ENCODE measurements at places on chromosomes 7 and 10.

DNA sequence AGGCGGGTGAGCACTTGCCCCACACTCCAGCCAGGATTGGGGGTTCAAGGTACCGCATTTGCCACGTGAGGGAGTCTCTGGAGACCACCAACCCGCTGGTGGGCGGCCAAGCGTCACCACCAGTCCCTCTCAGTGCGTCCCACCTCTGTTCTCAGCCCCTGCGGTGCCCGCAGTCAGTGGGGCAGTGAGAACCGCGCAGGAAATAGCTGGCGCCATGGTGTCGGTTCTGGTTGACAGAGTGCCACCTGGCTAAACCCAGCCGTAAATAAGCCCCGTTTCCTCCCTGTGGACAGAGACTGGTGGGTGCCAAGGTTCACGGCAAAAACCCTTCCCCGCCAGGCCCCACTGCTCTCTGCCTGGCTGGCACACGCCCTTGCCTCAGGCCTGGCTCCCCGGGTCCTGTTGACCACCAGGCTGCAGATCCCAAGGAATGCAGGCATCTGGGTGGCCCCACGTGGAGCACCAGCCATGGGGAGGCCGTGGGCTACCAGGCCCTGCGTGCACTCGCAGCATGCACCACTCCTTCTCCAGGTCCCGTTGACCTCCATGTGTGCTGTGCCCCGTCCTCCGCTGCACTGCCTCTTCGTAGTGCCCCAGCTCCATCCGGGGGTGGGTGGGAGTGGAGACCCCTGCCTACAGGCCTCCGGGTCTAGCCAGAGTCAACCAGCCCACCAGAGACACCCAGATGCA, 140.0 kb downstream of the LHPP start:
- DNase-seq: no peak

DNA sequence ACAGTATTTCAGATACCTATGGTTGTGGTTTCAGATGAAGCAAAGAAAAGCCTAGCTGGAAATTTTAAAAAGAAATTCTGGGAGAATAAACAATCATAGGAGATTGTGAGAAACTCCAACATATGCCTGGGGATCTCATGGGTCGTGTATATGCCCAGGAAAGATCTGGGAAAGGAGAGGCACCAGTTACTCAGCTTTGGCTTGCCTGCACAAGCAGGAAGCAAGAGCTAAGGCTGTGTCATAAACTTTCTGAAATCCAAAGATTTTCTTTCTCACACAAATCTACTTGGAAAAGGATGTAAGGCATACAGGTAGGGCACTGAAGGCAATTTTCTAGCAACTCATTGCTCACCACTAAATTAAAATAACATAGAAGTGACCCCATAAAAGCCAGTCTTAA, 373.6 kb downstream of the CDC14C start:
- DNase-seq: no peak

- DNase-seq: no peak
Measured at GRCh38 chr10:7315906-7316305, 94.9 kb downstream of the SFMBT2 start.

DNA sequence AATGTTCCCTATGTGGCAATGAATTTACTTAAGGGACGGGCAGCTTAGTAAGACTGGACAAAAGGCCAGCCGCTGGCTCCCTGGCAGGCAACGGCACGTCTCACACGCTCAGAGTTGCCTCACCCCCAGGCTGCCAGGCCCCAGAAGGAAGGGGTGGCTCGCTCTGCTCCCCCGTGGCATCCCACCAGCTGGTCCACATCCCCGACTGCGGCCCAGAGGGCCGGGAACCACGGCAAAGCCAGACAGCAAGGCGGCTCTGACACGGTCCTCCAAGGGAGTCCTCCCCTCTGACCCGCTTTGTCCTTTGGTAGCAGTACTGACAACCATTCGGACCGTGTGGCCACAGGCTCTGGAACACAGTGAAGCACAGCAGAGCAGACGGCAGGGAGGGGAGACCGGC, 34.1 kb downstream of the NUDT1 start:
- no peak for DNase-seq

- no peak for DNase-seq
Measured at GRCh38 chr10:104080762-104081161, 4.9 kb downstream of the COL17A1 start.

DNA sequence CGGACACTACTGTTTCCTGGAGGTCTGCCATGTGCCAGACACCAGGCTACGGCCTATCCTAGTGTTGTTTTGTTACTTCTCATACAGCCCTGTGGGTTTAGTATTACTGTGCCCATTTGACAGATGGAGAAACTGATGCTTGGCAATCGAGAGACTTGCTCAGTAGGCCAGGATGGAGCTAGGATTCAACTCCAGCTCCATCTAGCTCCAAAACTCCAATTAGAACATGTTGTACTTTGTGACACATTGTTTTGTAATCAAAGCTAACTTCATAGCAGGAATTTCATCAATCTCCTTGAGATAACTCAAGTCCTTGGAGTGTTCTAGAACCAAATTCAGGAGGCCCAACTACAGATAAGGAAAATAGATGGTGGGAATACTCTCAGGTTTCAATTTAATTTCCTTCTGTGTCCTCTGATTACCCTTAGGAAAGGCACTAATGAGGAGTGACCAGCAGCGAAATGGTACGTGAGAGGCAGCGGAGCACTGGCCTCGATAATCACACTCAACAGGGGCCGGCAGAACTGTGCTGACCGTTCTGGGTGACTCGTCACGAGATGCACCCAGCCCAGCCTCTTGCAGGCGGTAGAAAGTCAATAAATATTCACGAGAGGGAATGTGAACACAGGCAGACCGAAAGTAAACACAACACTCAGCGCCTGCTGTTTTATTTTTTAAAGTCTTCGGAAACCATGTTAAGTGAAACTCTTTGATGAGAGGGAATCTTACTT, 269.6 kb upstream of the NEBL start:
- DNase-seq: no peak

- DNase-seq: no peak
Measured at GRCh38 chr7:117395743-117396142, 31.6 kb downstream of the ASZ1 start.
